MM.1S (cell line): ENCODE measurements at places on chromosomes 7 and 10.

DNA sequence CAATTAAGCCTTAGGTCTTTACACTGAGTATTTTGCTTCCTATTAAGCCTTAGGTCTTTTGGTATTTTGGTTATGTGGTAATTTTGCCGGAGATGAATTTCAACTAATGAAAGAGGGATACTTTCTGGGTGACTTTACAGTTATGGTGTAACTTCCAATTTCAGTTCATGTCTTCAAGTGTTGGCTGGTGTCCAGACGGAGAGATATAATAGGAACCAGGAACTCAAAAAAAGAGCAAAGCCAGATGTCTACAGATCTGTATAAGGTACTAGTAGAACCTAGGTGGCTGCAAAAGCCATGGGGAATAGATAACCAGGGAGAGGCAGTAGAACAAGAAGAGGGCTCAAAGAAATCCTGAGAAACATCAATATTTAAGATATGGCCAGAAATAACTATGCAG is 12.3 kb downstream of the ERCC6 start:
- H3K4me3 ChIP-seq: no peak overlapping the region
- DNase-seq: no peak
- H3K36me3 ChIP-seq: no peaks in the 10 kb centered on the region
- no peaks in the 10 kb centered on the region for H3K4me1 ChIP-seq

DNA sequence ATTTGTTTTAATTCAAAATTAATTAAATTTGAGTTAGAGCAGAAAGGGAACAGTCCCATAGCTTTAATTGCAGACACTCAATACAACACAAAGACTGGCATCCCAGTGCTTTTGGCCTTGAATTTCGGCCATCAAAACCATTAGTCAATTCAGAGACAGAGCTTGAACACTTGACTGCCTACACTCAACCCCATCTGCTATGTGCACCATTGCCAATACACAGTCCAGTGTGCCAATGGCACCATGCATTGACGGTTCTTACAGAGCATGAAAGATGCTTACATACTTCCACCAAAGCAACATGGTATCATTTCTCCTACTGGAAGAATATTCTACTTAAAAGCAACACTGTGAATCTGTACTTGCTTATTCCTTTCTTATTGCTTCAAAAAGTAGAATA is 43.6 kb upstream of the LRRTM3 start:
- no peaks in the 10 kb centered on the region for H3K27me3 ChIP-seq
- no peaks in the 10 kb centered on the region for H3K36me3 ChIP-seq
- no peak for DNase-seq
- no peak overlapping the region for H3K4me3 ChIP-seq
- H3K27ac ChIP-seq: no peak overlapping the region

GRCh38 chr10:76554033-76554408 is 1083.6 kb downstream of the KCNMA1 start:
- no peak overlapping the region for H3K27ac ChIP-seq
- no peaks in the 10 kb centered on the region for H3K36me3 ChIP-seq
- H3K4me3 ChIP-seq: no peak overlapping the region
- no peak for DNase-seq

DNA sequence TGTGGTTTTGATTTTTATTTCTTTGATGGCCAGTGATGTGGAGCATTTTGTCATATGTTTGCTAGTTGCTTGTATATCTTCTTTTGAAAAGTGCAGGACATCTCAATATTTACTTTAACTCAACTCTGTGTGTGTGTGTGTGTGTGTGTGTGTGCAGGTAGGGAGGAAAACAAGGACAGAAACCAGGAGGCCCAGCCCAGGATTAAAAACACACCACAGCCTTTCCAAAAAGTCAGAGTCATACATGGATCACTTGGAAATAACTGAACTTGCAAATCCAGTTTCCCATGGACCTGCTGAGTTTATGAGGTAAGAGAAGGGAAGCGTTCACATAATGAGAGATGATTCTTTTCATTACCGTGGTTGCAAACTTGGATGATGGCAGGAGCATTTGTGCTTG is 189.9 kb upstream of the LYZL1 start:
- no peak for DNase-seq
- no peak overlapping the region for H3K4me3 ChIP-seq
- H3K4me1 ChIP-seq: no peaks in the 10 kb centered on the region
- no peaks in the 10 kb centered on the region for H3K27me3 ChIP-seq
- H3K27ac ChIP-seq: no peak overlapping the region

DNA sequence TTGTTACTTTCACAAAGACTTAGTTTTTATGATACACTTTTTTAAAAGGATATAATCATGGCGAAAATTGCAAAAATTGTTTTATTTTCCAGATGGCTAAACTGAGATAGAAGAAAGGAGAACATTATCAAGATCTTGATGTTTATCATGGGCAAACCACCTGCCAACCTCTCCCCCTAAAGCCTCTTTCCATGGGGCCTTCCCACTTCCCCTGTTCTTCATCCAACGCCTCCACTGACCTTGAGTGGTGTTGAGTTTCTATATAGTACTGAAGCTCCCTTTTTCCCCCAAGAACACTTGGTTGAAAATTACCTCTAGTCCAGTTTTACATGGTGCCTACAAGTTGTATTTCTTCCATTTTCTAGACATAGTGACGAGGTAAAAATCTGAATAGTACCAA is 5.0 kb downstream of the CREB3L2 start:
- peaks cover 9% of the 10 kb centered on the region; the same call in 1 of the 2 replicates for H3K36me3 ChIP-seq
- H3K27ac ChIP-seq: no peak overlapping the region

DNA sequence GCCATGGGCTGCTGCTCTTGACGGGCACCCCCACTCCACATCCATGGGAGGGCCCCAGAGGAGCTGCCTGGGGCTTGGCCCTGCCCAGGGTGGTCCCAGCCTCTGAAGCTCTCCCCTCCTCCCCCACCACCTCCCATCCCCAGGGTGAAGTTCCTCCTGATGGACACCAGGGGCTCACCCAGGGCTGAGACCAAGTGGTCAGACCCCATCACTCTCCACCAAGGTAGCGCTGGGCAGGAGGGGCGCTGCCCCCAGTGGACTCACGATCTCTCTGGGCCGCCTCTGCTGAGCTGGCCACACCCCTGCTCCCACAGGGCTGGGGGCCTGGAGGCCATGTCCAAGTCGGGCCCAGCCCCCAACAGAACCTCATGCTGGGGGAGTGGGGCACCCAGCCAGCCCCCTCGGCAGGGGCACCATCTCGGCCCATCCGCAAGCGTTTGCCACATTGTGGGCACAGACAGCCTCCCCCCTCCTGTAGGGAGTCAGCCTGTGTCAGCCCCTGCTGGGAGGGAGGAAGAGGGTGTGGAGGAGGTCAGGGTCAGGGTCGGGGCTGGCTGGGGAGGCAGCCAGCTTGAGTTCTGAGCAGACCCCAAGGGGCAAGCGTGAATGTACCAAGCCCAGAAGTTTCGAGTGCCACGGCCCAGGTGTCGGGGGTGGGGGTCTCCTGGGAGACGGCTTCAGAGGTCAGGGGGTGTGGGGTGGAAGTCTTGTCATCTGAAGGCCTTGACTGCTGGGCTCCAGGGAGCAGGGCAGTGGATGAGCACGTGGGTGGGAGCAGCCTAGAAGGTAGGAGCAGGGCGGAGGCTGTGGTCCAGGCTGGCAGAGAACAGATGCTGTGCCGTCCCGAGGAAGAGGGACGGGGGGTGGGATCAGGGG is 2.8 kb downstream of the UPK3B start:
- DNase-seq: no peak
- no peak overlapping the region for H3K4me3 ChIP-seq
- H3K4me1 ChIP-seq: no peaks in the 10 kb centered on the region
- H3K36me3 ChIP-seq: no peaks in the 10 kb centered on the region
- H3K27ac ChIP-seq: no peak overlapping the region
- no peaks in the 10 kb centered on the region for H3K27me3 ChIP-seq

DNA sequence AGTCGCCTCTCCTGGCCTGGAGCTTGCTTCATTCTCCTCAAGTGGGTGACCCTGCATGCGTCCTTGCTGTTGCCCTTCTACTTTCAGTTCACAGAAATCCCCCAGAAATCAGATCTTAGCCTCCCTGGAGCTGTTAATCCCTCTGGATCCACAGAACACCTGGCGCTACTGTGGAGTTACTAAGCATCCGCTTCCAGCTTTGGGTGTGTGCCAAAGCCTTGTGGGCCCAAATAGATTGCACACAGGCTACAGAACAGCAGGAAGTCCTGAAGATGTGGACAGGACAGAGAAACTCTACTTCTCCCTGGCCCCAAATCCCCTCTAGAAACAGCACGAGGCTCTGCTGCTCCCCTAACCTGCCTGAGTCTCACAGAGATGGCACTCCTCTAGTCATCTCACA is 36.6 kb upstream of the PDLIM1 start:
- H3K36me3 ChIP-seq: no peaks in the 10 kb centered on the region
- no peak for DNase-seq
- H3K4me1 ChIP-seq: no peaks in the 10 kb centered on the region
- H3K27me3 ChIP-seq: no peaks in the 10 kb centered on the region
- H3K4me3 ChIP-seq: no peak overlapping the region

- DNase-seq: no peak
- no peaks in the 10 kb centered on the region for H3K36me3 ChIP-seq
- no peaks in the 10 kb centered on the region for H3K27me3 ChIP-seq
- H3K4me3 ChIP-seq: peak overlapping the region; percentile 5; the same call in 1 of the 2 replicates
These were observed 201.6 kb downstream of the MBL2 start for GRCh38 chr10:52571018-52571417.

- H3K27ac ChIP-seq: no peak overlapping the region
- no peaks in the 10 kb centered on the region for H3K27me3 ChIP-seq
- no peaks in the 10 kb centered on the region for H3K36me3 ChIP-seq
- no peak overlapping the region for H3K4me3 ChIP-seq
These were observed 57.1 kb downstream of the BPGM start for GRCh38 chr7:134703782-134704181.

DNA sequence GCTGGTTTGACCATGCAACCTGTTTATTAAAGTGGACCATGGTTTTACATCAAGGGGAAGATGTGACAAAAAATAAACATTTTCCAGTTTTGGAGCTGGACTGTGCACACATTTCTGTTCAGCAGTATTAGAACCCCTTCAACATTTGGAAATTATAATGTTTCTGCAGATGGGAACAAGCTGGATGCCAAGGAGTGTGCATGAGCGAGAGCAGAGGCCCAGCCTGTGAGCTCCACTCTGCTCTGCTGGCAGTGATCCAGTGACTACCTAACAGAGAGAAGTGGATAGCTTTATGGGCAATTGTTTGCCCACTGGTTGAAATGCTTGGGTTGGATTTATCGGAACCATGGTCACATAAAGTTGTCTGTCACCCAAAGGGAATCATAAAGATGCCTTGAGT is 456.7 kb downstream of the NRG3 start:
- H3K4me3 ChIP-seq: no peak overlapping the region
- no peaks in the 10 kb centered on the region for H3K36me3 ChIP-seq

DNA sequence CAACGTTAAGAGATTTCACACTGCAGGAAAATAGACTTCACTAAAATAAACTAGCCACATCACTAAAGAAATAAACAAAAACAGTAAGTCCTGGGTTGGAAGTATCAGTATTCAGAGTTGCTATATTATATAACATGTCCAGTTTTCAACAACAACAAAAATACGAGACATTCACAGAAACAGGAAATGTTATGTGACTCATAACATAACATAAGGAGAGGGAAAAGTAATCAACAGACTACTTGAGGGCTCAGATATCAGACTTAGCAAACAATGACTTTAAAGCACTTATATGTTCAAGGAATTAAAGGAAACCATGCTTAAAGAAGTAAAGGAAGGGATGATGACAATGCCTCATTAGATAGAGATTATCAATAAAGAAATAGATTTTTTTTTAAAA is 73.5 kb upstream of the MKLN1 start:
- H3K27ac ChIP-seq: no peak overlapping the region
- H3K27me3 ChIP-seq: no peaks in the 10 kb centered on the region
- H3K36me3 ChIP-seq: no peaks in the 10 kb centered on the region
- DNase-seq: no peak

GRCh38 chr7:135808206-135808605 is 59.6 kb upstream of the FAM180A start:
- H3K36me3 ChIP-seq: no peaks in the 10 kb centered on the region
- H3K4me1 ChIP-seq: no peaks in the 10 kb centered on the region
- DNase-seq: no peak
- no peak overlapping the region for H3K4me3 ChIP-seq
- H3K27me3 ChIP-seq: no peaks in the 10 kb centered on the region
- H3K27ac ChIP-seq: no peak overlapping the region

- no peak overlapping the region for H3K4me3 ChIP-seq
- no peaks in the 10 kb centered on the region for H3K36me3 ChIP-seq
- DNase-seq: no peak
- no peaks in the 10 kb centered on the region for H3K27me3 ChIP-seq
These were observed 12.1 kb upstream of the CPA2 start for GRCh38 chr7:130254555-130254954.

- no peak overlapping the region for H3K4me3 ChIP-seq
- no peaks in the 10 kb centered on the region for H3K27me3 ChIP-seq
- no peak overlapping the region for H3K27ac ChIP-seq
- H3K4me1 ChIP-seq: no peaks in the 10 kb centered on the region
- no peaks in the 10 kb centered on the region for H3K36me3 ChIP-seq
These were observed 125.4 kb downstream of the ITIH5 start for GRCh38 chr10:7541137-7542087.

DNA sequence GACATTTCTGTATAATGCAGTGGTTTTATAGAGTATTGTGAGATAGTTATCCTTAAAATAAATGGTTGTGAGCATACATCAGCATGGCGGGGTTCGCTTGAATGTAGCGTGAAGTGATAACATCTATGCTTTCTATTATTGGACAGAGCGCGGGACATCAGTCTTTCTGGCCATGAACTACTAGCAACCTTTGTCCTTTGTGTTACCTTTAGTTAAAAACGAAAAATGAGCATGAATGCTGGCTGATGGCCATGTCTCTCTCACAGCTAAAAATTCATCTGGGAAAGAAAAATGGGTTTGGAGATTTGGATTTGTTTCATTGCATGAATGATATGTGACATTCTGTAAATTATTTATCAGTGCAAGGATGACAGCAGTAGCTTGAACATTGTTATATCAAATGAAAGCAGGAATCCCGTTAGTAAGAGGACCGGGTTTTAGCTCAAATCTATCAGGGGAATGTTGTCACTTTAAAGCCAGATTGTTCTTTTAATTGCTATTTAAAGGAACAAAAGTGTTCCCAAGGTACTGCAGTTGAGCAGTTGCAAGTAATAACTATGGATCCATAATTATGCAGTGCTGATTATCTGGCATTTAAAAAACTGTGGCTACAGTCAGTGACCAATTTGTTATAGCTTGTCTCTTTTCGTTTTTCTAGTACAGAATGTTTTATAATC is 131.0 kb downstream of the KAT6B start:
- no peak overlapping the region for H3K27ac ChIP-seq
- no peaks in the 10 kb centered on the region for H3K36me3 ChIP-seq
- no peak overlapping the region for H3K4me3 ChIP-seq

DNA sequence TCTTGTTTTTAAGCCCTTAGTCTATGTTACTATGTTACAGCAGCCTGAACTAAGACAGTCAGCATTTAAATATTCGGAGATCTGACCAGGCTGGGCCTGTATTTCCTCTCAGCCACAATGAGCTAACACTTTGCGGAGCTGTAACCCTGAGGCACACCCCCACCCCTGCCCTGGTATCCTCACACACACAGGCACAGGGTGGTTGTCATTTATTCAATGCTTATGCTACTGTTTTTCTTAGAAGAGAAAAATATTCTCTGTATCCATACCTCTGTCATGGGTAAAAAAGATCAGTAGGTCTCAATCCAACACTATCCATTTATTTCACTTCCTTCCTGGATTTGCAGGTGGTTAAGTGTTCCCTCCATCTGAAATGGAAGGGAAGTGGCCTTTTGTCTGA is 80.3 kb upstream of the TRIL start:
- no peak overlapping the region for H3K4me3 ChIP-seq
- no peaks in the 10 kb centered on the region for H3K4me1 ChIP-seq

GRCh38 chr7:135843214-135843613 is 94.6 kb upstream of the FAM180A start:
- no peaks in the 10 kb centered on the region for H3K36me3 ChIP-seq
- DNase-seq: no peak
- H3K4me3 ChIP-seq: no peak overlapping the region

- H3K27me3 ChIP-seq: no peaks in the 10 kb centered on the region
- no peaks in the 10 kb centered on the region for H3K36me3 ChIP-seq
- DNase-seq: no peak
These were observed 1.3 kb downstream of the SLC26A4 start for GRCh38 chr7:107661865-107662379.
